ENCODE measurements at places on chromosomes 1 and 21.

- no peak for DNase-seq
Observed at GRCh38 chr1:78232630-78233029, 186.9 kb downstream of the GIPC2 start.

DNA sequence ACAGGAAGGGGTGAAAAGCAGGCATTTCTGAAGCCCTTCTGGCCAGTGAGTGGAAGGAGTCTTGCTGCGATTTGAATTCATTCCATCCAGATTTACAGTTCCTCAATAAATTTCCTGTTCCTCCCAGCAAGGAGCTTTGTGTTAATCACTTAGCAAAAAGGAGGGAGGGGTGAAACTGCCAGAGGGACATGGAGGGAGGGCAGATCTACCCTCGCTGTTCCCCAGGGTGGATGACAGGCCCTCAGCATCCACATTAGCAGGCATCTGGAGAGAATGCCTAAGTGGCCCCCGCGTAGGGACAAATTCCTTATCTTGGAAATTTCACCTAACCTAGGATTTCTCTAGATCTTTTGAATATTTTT is 1.2 kb downstream of the ETV3 start:
- no peak for DNase-seq

- no peak for DNase-seq
Observed at GRCh38 chr1:54653036-54653435, 11.4 kb downstream of the MROH7 start.

DNA sequence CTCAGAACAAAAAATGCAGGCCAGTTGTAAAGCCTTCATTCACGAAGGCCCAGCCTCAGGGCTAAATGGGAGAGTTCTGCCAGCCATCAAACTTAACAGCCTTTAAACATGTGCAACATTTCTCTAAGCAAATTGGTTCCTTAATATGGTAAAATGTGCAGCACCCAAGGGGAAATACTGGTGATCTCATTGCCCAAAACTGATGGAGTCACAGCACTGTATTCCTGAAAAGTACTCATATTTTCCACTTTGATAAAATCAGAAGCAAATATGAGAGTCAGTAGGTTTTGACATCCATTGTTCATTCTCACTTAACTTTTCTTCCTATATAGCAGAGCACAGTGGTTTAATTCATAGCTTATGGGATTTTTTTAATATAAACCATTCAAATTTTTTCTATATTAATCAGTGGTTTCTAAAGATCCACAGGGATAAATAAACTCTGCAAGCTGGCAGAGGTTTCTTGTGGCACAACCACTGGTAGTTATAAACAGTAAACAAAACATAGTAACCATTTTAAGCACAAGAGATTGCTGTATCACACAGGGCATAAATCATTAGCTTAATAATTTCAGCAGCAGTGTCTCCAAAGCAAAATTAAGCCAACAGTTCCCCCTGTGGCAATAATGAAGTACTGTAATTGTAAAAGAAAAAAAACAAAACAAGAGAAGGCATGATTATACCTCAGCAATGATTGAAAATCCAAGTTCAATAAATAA is 106.9 kb upstream of the LYPLAL1 start:
- peak; percentile 46 for DNase-seq

- DNase-seq, result no peak
Observed at GRCh38 chr1:70288166-70288565, 66.4 kb downstream of the ANKRD13C start.
